ENCODE measurements at places on chromosomes 12 and 14.

DNA sequence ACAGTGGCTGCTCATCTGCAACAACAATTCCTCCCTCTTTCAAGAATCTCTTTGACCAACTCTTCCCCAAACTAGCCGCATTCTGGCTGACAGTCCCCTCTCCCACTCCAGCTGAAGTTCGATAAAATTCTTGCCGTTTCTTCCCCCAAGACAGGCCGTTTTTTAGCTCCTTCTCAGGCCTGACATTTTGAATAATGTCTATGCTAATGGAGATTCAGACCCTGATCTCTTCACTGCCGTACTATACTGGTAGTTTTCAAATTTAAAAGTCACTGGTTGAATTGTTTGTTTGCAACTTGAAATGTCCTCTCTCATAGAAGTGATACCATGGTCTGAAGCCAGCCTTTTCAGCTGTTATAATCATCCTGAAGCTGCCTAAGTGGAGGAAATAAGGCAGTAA, 65.9 kb upstream of the AMN1 start:
- no peak for DNase-seq

DNA sequence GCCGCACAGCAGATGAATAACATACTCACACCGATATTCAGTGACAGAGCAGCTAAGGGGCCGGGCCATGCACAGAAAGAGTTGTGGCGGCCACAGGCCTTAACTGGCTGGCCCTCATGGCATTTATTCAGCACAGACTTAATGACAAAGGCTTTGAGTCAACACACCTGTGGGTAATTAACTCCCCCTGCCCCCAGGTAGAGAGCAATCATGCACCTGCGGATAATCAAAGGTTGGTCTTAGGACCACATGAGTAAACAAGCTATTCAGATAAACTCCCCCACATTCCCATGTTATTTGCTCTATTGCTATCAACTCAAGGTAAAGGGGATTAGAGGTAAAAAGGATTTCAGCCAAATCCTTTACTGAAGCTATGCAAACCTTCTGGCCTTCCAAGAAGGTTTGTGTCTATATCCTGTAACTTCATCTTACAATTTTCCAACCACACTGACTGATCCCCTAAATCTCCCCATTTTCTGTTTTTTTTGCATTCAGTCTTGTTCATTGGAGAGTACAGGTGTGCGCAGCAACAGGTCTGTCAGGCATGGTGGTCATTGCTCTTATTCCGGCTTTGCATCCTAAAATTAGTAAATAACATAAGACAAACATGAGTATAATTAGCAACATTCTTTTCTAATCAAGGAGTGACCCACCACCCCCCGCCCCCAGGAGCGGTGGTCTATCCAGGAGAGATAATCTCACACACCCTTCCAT, 16.9 kb upstream of the BLTP3B start:
- no peak for DNase-seq

GRCh38 chr14:69325086-69325485, 65.1 kb downstream of the GALNT16 start:
- peak; percentile 41 for DNase-seq

DNA sequence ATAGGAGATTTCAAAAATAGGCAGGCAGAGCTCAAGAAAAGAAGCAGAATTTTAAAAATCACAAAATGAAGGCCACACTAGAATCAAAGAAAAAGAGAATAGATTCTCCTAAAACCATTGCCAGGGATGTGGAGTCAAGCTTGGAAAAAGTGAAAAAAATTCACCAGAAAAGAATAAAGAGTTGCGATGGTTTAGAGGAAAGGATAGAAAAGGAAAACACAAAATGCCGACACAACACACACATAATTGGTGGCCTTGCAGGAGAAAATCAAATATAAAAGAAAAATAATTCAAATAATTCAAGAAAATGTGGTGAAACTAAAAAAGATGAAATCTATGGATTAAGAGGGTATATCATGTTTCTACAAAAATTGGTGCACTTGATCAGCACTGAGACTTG, 181.6 kb upstream of the C14orf180 start:
- DNase-seq, result no peak

- DNase-seq, result no peak
These were observed 43.7 kb upstream of the TSPAN9 start for GRCh38 chr12:3033539-3033867.

DNA sequence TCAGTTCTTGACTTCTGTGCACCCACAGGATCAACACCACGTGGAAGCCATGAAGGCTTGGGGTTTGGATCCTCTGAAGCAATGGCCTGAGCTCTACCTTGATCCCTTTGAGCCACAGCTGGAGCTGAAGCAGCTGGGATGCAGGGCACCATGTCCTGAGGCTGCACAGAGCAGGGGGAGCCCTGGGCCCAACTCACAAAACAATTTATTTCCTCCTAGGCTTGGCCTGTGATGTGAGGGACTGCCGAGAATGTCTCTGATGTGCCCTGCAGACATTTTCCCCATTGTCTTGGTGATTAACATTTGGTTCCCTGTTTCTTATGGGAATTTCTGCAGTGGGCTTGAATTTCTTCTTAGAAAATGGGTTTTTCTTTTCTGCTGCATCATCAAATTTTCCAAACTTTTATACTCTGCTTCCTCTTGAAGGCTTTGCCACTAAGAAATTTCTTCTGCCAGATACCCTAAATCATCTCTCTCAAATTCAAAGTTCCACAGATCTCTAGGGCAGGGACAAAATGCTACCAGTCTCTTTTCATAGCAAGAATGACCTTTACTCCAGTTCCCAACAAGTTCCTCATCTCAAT, 288.2 kb downstream of the CCDC59 start:
- no peak for DNase-seq

GRCh38 chr14:41668356-41668755, 61.7 kb downstream of the LRFN5 start:
- DNase-seq, result no peak

- DNase-seq, result no peak
These were observed 19.3 kb downstream of the NTF3 start for GRCh38 chr12:5451251-5451650.

DNA sequence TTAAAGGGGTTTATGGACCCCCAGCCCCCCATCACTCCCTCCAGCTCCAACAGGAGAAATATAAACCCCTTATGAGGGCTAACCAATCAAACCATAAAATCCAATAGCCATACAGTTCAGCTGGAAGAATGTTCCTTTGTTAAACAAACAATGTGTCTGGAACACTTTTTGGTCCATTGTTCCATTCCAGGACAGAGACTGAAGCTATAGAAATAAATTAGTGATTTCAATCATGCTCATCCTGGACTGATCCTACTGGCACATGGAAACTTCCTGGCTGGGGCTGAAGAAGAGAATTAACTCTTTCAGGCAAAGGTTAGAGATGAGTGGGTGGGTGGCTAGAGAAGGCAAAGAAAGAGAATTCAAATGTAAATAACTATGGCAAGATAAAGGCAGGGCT, 63.4 kb downstream of the ANO2 start:
- no peak for DNase-seq

- no peak for DNase-seq
These were observed 34.1 kb downstream of the RCOR1 start for GRCh38 chr14:102626530-102626929.

DNA sequence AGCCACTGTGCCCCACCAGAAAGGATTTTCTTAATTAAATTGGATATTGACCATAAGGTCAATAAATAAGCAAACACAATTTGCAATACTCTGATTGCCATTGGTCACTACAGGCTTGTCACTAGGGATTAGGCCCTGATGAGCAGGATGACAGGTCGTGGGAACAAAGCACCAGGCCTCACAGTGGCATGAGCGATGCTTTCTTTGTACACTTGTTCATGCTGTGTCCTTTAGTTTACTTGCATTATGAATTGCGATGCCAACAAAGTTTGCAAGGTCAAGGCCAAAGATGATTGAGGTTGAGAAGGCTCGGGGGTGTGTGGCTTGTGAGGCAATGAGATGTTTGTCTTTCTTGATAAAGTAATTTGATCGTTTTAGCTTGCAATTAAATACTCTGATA, 136.0 kb downstream of the TTC8 start:
- no peak for DNase-seq

DNA sequence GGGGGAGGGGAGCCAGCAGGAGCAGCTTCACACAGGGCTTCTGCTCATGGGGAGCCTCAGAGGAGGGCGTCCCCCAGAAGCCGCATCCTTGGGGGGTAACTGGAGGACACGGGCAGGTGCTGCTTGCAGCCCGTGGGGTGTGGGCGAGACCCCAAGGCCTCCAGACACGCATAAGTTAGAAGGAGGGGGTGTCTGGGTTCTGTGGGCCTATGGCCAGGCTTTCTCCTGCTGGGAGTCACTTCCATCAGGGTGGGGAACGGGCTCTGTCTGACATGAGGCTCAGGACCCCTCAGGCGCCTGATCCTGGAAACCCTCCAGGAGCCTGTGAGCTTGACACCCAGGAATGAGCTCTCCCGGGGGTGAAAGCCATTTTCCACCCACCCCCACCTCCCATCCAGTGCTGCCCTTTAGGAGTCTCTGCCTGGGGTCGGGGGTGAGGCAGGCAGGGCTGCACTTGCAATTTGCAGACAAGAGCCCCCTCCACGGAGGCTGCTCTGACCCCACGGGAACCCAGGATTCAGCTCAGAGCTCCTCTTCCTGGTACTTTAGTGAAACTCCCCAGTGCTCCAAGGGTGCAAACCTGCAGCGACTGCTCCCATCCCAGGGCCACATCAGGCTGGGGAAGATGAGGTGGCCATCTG, 325.7 kb downstream of the ADGRD1 start:
- peak; percentile 79 for DNase-seq

Data from chondrocyte (in vitro differentiated cells).